Endodermal cell (in vitro differentiated cells): ENCODE measurements at places on chromosomes 11 and 22. TPM values are rescaled to one million over a fixed set of nuclear protein-coding genes. Genes with fewer than 3 reads are reported as not detected.

DNA sequence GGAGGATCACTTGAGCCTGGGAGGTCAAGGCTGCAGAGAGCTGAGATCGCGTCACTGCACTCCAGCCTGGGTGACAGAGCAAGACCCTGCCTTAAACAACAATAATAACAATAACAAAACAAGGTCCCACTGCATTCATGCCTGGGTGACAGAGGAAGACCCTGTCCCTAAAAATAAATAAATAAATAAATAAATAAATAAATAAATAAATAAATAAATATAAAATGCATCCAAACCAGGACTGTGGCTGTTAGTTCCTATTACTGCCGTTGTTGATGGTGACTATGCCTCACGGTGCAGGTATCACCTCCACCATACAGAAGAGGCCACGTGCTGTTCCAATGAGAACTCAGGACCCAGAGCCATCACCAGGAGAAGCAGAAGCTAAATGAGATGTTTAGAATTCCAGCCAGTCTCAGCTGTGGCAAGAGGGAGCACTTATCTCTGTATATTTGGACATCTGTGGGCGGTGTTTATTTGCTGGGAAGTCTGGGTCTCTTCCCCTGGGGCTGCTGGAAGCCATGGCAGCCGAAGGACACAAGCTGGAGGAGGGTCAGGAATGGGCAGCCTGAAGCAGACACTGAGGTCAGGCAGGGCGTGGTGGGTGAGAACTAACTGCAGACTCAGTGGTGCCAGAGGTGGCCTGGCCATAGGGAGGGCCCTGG is 21.6 kb downstream of the C11orf86 start:
- DNase-seq = no peak

GRCh38 chr22:20619045-20619892 is 111.9 kb downstream of the MED15 start:
- DNase-seq = no peak

DNA sequence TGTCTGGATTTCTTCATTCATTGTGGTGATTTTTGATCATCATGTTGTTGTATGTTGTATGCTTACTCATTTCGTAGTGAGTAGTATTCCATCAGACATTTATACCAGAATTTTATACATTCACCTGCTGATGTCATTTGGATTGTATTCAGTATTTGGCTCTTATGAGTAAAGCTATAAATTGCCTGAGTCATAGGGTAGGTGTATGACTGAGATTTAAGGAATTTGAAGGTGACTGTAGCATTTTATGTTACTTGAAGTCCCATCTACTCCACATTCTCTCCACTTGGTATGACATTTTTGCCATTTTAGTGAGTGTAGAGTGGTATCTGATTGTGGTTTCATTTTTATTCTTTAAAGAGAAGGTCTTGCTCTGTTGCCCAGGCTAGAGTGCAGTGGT is 548.2 kb downstream of the TBC1D22A start:
- DNase-seq = no peak

DNA sequence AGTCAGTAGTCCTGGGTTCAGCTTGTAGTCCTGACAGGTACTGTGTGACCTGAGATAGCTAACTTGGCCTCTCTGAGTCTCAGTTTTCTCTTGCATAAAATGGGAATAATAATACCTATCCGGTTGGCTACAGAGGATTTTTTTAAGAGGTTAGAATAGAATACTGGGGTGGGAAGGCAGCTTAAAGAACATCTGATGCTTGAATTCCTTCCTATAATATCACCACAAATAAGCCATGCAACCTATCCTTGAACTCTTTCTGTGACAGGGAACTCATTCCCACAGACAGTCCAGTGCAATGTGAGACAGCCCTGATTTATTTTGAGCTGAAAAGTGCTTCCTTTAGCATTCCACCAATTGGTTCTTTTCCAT is 110.1 kb downstream of the CCDC81 start:
- no peak for DNase-seq

GRCh38 chr11:112661146-112661545 is 300.1 kb upstream of the NCAM1 start:
- DNase-seq = no peak

Gene LMNTD2
- 8.2 to 11.8 TPM (median 8.5 TPM) in 3 replicates for total RNA-seq

Gene PLCB3
- total RNA-seq = 58.8 to 85.0 TPM (median 83.2 TPM) in 3 replicates

Gene CASP1
- total RNA-seq = not detected in 2 replicates

- peak; percentile 73 for DNase-seq
These were observed 35.9 kb upstream of the GRAMD4 start for GRCh38 chr22:46584081-46584921.

Gene PRR33
- total RNA-seq = not detected in 3 replicates

Gene HEPN1
- not detected in 2 replicates for total RNA-seq

Gene TENM4
- 68.2 to 85.4 TPM (median 78.1 TPM) in 3 replicates for total RNA-seq

GRCh38 chr22:20141186-20142077 is 9.4 kb downstream of the CCDC188 start:
- no peak for DNase-seq
